Activated CD4-positive, alpha-beta T cell treated with anti-CD3 and anti-CD28 coated beads, Interleukin-2, amount 50 U/mL, for 4 hours (primary cell): ENCODE measurements at places on chromosomes 3 and 15.

DNA sequence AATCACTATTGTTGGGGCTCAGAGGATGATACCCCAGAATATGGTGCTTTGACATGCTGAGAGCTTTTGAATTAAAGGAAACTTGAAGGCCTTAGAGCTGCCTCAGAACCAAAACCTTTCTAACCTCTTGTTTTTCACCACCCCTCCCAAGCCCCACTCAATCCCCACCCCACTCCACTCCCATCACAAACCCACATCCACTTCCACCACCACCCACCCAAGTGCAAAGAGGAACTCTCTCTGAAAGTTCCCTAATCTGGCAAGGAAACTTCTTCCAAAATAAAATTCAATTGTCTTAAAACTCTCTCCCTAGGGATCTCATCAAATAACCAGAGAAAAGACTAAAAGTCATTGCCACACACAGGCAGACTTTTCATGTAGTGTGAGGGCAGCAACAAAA, 301.2 kb upstream of the ARHGEF26 start:
- DNase-seq: no peak

- no peak for DNase-seq
These were observed 41.7 kb downstream of the GPR176 start for GRCh38 chr15:39878406-39878785.

- DNase-seq: no peak
These were observed 260.0 kb downstream of the EBLN2 start for GRCh38 chr3:73321286-73321999.

GRCh38 chr3:121330634-121331033, 215.2 kb downstream of the POLQ start:
- DNase-seq: no peak

- no peak for DNase-seq
These were observed 284.4 kb downstream of the SHQ1 start for GRCh38 chr3:72563690-72564370.

DNA sequence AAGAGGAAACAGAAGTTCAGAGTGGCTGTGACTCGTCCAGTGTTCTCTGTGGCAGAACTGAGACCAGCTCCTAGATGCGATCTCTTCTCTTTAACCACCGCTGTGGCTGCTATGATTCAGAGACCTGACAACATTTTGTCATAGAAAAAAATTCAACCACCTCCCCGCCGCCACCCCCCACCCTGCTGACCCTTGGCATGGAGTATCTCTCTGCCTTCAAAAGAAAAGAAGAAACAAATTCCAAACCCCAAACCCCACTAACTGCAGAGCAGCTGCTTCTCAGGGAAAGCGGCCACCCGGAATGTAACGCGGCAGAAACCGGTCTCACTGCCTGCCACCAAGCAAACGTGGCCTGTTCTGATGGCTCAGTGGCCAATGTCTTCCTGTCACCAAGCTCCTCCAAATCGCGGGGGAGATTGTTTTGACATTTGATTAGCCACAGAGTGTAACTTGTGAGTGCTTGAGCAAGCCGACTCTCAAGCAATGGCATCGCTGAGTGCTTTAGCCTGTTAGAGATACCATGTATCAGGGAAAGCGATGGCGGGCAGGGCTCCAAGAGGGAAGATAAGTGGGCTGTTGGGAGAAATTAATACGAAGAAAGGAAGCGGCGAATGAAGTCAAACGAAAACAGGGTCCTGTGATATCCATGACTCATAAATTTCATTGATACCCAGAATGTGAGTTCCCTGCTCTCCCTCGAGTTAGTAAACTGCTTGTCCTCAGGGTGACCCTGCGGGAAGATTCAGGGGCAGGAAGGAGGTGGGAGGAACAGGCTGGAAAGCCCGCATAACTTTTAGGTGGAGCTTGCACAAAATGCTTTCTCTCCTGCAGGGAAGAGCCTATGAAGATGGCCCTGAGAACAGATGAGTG, 44.8 kb upstream of the TLE3 start:
- DNase-seq: no peak
